Caki2 (cell line): ENCODE measurements at places on chromosomes 11 and 22. TPM values are rescaled to one million over a fixed set of nuclear protein-coding genes. Genes with fewer than 3 reads are reported as not detected.
A peak's percentile ranks its signal among the peaks of the same experiment; 100 is the strongest.

The TMEM121B gene
- 0.14 and 0.17 TPM in 2 replicates for total RNA-seq

DNA sequence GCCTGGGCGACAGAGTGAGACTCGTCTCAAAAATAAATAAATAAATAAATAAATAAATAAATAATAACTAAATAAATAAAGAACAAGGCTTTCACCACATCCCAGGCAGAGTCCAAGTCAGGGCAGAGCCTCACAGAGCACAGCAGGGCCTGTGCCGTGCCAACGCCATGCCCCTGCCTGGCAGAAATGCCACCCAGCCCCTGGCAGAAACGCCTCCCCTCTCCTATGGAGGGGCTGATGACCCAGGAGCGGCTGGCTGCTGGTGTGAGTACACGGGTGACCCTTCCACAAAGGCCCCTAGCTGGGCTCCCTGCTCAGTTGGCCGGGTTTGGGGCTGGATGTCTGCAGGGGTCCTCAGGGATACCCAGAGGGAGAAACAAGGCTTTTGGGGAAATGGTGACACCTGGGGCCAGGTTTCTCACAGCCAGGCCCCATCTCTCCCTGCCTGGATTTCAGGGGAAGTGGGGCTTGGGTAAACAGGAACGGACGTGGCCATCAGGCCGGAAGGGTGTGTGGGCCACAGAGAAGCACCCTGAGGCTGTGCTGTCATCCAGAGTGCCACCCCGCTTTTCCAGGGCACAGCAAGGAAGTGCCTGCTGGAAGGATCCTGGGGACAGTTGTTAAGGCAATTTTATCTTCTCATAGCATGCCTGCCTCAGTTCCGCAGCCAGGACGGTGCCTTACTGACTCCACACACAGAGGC lies 5.1 kb downstream of the BID start:
- no peak for DNase-seq

The JHY gene
- 2.3 and 3.1 TPM in 2 replicates for total RNA-seq

The TRPM5 gene
- total RNA-seq = not detected in 2 replicates

- DNase-seq = no peak
Measured at GRCh38 chr11:112656772-112657428, 304.3 kb upstream of the NCAM1 start.

GRCh38 chr11:68827733-68828132 lies 14.0 kb downstream of the CPT1A start:
- DNase-seq = no peak

DNA sequence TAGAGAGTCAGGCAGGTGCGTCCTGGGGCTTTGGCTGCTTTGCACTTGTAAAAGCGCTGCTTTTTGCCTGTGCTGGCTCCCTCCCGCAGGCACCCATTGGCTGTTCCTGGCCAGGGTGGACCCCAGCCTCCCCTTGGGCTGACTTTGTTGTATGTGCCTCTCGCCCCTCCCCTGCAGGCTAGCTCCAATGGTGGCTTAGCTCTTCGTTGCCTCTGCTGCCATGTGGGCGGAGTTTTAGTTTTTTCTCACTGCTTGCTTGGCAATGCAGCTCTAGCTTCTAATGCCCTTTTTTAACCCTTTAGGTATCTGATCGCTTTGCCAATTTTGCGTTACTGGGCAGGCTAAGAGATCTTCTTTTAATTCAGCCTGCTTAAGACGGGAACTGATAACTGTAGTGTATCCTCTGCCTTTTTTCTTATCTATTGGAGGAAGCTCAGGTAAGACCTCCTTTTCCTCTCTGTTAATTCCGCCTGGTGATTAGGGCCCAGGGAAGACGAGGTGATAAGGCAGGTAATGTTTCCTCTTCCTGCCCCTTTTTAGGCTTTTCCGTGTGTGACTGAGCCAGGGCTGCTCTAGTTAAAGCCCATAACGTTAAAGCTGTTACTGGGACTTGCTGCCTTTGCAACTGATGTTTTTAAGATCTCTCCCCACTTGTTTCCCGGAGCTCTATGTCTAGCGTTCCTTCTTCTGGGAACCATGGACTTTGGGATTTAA lies 11.7 kb upstream of the GLYATL1 start:
- peak; percentile 73 for DNase-seq

DNA sequence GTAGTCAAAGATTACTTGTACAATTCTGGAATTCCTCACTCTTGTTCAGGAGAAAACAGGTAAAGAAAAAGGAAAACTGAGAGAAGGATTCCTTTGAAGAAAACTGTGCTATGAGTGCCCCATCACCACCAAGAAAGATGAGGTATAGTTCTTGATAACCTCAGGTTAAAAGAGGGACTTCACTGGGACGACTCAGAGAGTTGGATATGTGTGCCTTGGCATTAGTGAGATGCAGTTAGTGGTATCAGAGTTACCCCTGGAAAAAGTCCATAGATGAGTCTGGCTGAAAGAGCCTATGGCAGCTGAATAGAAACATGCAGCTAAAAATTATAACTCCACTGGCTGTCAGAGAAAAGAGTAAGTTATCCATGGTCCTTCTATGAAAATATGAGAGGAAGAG lies 28.8 kb downstream of the LPXN start:
- DNase-seq = no peak

The PGGHG gene
- 7.9 and 11.2 TPM in 2 replicates for total RNA-seq

The TEAD1 gene
- total RNA-seq = 16.5 and 26.0 TPM in 2 replicates

The KCNJ5 gene
- total RNA-seq = 0.14 TPM in 1 of 2 replicates, not detected in the other

DNA sequence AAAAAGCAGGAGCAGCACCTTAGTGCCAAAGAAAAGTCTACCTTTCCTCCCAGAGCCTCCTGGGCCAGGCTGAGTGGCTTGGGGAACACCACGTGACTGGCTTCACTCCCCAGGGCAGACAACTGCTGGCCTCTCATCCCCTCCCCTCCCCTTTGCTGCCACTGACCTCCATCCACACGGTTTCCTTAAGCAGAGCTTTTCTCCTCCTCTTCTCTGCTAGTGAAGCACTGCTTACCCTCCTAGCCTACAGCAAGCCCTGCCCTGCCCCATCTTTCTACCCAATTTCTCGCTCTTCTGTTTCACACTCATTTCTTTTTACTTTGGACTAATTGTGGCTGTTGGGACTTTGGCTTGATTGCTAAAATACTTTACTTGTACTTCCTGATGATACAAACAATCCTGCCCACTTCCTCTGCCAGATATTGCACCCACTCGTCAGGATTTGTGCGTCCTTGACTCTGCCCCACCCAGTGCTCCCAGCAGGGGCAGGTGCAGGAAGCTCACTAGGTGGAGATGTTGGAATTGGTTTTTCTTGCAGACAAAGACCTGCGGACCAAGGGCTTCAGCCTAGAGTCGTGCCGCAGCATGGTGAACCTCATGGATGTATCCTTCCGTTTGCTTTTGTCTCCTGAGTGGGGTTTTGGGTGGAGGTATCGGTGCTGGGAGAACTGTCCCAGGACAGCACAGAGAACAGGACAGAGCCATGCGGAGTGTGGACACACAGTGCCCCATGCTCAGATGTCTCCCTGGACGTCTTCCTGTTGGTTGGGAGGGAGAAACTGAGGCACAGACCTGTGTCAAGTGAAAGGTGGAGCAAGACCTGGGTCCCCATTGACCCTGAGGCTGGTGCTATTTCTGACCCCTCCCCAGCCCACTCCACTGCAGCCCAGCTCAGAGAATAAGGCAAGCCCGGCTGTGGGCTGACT lies 27.3 kb downstream of the CAPN1 start:
- no peak for DNase-seq

The SLC17A6 gene
- not detected in 2 replicates for total RNA-seq

DNA sequence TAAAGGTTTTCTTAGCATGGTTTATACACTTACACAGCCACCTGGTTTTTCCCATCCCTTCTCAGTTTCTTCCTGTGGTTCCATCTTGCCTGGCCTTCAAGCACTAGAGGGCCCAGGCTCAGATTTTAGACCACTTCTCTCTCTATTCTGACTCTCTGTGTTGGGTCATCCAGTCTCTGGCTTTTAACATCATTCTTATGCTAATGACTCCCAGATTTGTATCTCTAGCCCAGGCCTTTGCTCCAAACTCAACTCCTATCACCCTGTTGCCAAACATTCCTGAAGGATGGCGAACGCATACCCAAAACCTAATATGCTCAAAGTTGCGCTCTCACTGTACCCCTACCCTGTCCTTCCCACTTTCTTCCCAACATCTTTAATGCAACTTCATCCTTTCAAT lies 135.1 kb downstream of the SPATA19 start:
- no peak for DNase-seq

The GLB1L2 gene
- total RNA-seq = 0.23 and 1.9 TPM in 2 replicates

- DNase-seq = no peak
Measured at GRCh38 chr11:134361661-134362060, 29.9 kb downstream of the GLB1L2 start.

The GAL gene
- total RNA-seq = not detected in 2 replicates

The GGT5 gene
- not detected in 2 replicates for total RNA-seq

DNA sequence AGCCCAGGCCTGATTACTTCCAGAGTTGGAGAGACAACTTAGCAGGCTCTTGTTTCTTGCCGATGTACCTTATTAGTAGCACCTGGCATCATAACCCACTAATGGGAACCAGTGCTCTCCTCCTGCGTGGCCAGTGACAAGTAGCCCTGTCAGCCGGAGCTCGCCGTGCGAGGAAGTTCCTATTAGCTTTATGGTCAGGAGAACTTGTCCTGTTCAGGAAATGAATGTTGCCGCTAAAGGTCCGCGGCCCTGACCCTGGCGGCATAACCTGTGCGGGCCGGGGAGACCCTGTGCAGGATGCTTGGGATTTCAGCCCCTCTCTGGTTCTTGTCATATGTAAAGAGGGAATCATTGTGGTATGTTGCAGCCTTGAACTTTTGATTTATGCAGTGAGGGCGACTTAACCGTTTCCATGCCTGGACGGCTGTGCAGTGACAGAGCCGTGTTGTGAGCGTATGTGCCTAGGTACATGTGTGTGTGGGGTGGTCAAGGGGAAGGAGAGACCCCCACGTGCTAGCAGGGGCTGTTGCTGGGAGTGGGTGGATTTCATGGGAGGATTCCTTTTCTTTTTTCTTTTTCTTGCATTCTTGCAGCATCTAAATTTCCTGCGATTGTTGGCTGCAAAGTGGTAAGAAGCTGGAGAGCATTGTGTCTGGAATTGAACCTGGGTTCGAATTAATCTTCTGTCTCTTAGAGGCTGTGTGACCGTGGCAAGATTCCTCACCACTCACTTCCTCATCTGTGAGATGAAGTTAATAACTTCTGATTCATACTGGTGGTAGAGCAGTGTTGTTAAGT lies 15.2 kb downstream of the ZBTB16 start:
- no peak for DNase-seq

DNA sequence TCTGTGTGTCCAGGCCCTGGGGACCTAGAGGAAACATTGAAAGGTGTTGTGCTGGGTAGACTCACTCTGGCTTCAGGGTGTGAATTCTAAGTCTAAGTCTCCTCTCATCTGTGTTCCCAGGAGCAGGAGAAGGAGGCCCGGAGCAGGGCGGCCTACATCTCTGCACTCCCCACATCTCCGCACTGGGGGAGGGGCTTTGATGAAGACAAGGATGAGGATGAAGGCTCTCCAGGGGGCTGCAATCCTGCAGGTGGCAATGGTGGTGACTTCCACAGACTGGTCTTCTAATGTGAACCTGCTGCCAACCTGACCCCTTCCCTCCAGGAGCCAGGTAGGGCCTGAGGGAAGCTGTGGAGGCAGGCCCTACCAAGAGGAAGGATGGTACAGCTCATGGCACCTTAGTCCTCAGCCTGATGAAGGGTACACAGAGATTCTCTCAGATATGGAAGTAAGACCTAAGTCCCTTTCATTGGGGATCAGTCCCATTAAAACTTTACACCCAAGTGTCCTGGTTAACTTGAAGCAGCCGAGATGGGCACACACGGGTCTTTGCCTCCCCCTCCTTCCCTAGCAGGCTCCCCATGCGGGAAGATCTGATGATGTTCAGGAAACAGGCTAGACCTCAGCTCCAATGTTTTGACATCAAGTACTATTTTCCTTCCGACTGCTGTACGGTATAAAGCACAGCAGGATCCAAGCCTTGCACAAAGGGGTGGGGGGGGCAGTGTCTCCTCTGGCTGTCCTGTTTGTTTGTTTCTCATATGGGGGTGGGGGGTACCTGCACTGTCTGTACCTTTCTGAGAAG lies 25.0 kb downstream of the USP35 start:
- no peak for DNase-seq

The TRIM29 gene
- total RNA-seq = 0.41 and 2.7 TPM in 2 replicates

GRCh38 chr22:19723983-19724827 lies 866 bp downstream of the GP1BB start:
- DNase-seq = no peak

The DNAJB7 gene
- not detected in 2 replicates for total RNA-seq

- no peak for DNase-seq
Measured at GRCh38 chr22:29308791-29309262, 2.4 kb downstream of the GAS2L1 start.

DNA sequence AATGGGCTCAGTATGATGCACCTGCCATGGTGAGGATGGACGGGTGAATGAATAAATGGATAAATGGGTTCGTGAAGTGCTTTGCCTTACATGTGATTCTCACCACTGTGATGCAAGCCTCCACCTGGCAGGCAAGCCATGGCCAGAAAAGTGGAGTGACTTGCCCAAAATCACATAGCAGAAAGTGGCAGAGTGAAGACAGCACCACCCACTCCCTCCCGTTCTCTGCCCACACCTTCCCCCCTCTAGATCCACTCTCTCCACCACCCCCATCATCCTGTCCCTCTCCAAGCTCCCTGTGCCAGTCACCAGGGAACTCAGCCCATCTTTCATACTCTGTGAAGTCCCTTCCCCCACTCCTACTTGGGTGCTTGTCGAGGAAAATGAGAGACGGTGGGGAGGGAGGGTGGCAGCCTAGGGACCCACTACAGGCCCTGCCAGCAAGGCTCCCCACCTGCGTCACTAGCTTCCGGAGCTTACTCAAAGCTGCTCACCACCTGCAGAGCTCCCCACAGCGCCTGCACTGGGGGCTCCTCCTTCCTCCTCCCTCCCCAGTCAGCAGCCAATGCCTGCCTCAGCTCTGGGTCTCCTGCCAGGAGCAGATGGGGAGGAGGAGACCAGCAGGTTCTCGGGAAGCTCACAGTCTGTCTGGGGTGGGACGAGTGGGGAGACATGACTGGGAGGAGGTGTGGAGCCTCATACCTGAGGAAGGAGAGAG lies 82.3 kb downstream of the PDE2A start:
- no peak for DNase-seq
